GM12864 (cell line): ENCODE measurements at places on chromosomes 5 and 9.

DNA sequence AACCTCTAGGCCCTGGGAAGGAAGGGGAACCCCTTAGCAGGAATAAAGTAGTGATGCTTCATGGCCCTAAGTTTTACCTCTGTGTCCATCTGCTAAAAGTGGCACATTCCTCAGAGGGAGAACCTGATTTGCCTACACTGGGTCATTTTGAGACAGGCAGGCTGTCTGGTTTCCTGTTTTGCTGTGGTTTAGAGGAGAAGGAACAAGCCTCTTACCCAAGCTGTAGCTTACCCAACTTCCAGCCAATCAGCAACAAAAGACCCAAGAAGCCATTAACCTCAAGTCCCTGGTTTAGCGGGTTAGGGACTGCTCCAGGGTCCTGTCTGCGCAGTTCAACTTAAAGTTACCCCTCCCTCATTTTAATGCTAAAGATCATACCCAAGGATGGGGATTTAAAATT is 411.0 kb downstream of the MAT2B start:
- peak; percentile 77 for DNase-seq

- DNase-seq: no peak
These were observed 156.1 kb upstream of the ADAMTSL1 start for GRCh38 chr9:18317896-18318295.

DNA sequence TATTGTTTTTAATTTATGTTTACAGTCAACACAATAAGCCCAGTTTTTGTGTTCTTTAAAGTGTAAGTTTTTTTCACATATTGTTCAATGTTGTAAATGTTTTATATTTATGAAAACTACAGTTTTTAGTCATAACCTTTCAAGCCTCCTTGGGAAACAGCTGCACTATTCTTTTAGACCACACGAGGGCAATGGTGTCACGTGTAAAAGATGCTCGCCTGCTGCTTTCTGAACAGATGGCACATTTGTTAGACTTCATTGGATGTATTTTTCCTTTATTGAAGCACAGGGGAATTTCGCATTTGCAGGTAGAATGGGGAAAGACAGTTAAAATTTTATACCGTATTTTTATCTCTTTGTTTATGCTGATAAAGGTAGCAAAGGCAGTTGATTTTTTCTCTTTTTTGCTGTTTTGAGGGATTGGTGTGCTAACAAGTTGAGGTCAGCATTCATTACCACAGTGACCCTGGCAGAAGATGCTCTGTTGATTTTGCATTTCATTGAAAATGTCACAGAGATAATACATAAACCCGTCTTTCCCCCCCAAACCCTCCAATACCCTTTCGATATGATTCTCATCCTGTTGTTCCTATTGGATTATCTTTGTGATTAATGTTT is 59.0 kb downstream of the MAT2B start:
- DNase-seq: peak; percentile 12

DNA sequence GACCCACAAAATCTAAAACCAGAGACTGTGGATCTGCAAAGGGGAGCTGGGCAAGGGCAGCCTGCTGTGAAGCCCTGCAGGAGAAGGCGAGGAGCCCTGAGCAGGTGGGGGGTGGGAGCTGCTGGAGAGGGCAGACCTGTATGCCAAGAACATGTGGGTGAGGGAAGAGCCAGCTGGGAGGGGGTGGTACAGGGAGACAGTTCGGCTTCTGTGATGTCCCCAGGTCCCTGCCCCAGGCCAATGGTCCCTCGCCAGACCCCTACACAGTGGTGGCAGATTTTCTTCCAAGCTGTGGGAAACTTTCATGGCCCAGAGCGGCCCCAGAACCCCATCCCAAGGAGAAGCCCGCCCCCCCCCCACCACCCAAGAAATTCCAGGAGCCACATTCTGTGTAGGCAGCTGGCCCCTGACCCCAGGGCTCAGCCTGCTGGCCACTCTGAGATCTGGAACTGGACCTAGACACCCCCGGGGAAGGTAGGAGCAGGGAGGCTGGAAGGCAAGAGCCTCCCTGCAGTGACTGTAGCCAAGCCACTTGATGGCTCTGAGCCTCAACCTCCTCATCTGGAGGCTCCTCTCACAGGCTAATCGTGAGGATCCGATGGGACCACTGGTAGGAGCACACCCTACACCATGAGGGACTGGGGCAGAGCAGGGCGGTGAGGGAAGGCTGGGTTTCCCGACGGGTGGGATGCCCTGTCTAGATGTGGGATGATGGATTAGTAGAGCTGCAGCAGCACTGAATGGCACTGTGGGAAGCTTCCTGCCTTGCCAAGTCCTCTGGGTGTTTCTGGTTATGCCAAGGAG is 22.6 kb upstream of the CSF1R start:
- DNase-seq: no peak

- no peak for DNase-seq
These were observed 2.1 kb downstream of the SPATA31E1 start for GRCh38 chr9:87884578-87885459.

DNA sequence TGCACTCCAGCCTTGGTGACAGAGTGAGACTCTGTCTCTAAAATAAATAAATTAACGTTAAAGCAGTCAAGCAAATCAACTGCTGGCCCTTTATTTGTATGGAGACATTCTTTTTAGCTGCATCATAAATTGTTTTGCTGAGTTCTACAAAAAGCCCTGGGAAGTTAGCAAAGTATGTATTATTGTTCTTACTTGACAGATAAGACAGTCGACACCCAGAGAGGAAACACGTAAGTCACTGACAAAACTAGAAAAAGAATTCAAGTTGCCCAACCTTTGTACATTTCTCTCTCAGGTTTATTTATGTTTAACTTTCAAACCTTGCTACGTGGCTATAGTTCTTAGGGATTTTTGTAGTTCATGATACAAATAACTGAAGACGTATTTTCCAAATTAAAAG is 40.4 kb upstream of the MACIR start:
- no peak for DNase-seq

DNA sequence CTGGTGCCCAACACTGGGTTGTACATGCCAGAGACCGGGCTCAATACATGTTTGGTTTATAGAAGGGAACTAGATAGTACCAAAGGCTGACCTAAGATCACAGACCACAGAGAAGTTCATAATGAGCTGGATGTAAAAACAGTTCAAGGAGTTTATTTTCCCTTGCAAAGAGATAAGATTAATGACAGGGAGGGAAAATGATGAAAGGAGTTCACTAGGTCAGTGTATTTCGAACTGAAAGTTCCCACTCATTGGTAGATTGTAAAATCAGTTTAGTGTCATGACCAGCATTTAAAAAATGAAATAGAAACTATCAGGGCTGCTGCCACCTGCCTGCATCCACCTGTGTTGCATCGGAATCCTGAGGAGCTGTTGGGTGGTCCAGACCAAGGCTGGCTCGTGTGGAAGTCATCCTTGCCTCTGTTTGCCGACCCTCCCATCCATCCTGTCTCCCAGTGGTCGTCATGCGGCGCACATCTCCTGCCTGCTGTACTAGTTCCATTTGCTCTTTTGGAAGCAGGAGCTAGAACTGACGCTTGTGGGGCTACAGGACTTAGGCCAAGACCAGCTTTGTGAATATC is 21.1 kb downstream of the TBC1D2 start:
- DNase-seq: no peak

GRCh38 chr5:108727236-108727650 is 20.5 kb upstream of the FER start:
- DNase-seq: no peak

- DNase-seq: peak; percentile 83
These were observed 8.5 kb upstream of the ACSL6 start for GRCh38 chr5:132019857-132020555.

GRCh38 chr9:14578030-14578429 is 115.2 kb downstream of the ZDHHC21 start:
- no peak for DNase-seq

GRCh38 chr9:35954942-35955546 is 2.9 kb downstream of the OR2S2 start:
- peak; percentile 49 for DNase-seq

DNA sequence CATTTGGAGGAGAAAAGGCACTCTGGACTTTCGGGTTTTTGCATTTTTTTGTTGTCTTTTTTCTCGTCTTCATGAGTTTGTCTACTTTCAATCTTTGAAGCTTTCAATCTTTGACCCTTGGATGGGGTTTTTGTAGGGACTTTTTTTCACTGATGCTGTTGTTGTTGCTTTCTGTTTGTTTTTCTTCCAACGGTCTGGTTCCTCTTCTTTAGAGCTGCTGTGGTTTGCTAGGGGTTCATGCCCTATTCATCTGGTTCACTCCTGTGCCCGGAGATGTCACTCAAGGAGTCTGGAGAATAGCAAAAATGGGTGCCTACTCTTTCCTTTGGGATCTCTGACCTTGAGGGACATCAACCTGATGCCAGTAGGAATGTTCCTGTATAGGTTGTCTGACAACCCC is 378.6 kb upstream of the TYRP1 start:
- DNase-seq: no peak

- DNase-seq: no peak
These were observed 184.9 kb upstream of the IL12B start for GRCh38 chr5:159515197-159515596.

DNA sequence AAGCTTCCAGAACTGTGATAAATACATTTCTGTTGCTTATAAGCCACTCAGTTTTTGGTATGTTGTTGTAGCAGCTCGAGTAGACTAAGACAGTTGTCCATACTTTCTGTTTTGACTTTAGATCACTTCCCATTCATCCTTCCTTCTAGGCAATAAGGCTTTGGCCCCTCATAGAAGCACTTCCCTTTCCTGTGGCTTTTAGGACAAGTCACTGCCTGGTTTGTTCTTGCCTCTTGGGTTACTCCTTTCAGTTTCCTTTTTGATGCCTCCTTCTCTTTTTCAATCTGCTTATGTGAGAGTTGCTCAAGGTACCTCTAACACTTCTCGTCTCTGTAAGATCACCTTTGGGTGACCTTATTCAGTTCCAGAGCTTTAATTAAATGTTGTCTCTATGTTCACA is 72.4 kb upstream of the NTRK2 start:
- peak; percentile 51 for DNase-seq

- no peak for DNase-seq
These were observed 201.3 kb downstream of the GABRG2 start for GRCh38 chr5:162268694-162269481.

DNA sequence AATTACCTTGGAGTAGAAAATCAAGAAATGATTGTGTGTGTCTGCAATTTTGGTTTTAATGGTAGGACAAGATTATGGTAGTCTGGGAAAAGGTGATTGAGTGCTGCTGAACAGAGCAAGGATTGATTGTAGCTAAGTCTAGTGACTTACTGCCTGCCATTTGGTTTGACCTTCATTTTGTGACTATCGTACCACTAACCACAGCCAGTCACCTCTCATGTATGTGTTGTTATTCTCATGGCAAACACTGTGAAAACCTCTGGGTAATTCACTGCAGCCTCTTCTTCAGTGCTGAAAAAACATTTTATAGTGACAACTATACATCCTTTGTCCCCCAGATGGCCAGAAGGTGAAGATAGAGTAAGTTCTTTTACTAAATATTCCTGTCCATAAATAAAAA is 37.5 kb downstream of the CTNNA1 start:
- DNase-seq: no peak

- DNase-seq: no peak
These were observed 561.1 kb upstream of the DAP start for GRCh38 chr5:11322133-11322532.

DNA sequence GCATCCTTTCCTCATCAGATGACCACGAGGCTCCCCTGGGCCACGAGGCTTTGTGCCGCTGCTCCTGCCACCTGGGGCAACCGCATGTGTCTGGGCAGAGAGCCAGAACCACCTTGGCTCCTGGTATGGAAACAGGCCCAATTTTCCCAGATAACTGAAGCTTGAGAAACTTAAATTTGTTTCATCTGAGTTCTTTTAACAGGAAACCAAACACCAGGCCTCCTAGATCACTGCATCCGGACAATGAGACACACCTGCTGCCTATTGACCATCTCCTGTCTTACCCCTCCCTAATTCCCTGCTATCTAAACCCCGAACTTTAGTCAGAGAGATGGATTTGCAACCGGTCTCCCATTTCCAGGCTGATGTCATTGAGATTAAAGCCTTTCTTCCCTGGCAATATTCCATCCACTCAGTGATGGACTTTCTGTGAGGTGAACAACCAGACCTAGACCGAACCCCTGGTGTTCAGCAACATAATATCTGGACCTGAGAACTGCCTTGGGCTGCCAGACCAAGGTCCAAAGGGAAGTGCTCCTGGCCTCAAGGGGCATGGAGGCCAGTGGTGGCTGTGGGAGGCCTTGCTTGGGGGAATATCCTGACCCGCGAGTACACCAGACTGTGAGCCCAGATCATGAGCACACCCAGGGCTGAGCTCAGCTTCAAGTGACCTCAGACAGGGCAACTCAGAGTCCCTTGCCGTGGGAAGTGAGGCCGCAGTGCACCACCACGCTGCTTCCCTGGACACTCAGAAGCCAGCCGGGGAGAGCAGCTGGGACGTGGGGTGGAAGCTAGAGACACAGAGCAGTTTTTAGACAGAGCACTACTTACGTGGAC is 199.7 kb downstream of the HSPA4 start:
- no peak for DNase-seq

- DNase-seq: no peak
These were observed 29.8 kb upstream of the BICD2 start for GRCh38 chr9:92794426-92794825.

DNA sequence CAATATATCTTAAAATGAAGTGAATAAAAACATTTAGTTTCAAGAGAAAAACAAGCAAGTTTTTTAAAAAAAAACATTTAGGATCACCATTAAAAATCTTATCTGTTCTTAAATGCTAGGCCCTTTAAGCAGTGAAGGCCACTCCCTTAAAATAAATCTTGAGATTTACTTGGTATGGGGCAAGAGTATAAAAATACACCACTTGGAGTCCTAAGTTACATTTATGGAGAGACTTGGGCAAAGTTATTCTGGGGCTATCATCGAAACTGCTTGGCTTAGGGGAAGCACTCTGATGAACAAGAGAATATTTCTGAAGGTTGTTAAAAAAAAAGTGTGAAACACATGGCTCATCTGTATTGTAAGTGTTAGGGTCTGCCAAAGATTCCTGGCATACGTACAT is 97.4 kb downstream of the NR3C1 start:
- no peak for DNase-seq

GRCh38 chr9:105146677-105147076 is 97.8 kb upstream of the SLC44A1 start:
- DNase-seq: no peak

DNA sequence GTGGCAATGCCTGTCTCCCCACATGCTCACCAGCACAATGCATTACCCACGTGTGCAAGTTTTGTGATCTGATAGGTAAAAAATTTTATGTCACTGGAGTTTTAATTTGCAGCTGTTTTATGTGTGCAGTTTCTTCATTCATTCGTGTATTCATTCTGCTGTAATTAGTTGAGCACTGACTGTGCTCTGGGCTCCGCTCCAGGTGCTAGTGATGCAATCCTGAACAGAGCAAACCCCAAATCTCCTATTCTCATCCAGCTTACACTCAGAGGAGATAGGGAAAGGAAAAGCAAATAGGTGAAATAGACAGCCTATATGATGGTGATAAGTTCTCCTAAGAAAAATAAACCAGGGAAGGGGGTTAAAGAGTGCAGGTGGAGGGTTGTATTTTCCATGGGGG is 148.4 kb downstream of the TENT4A start:
- no peak for DNase-seq

- no peak for DNase-seq
These were observed 123.9 kb downstream of the ADAMTS2 start for GRCh38 chr5:179221196-179221876.
